Neural crest cell (in vitro differentiated cells): ENCODE measurements at places on chromosomes 5 and 9.

GRCh38 chr5:136012041-136012804, 16.6 kb upstream of the TGFBI start:
- no peak for DNase-seq

DNA sequence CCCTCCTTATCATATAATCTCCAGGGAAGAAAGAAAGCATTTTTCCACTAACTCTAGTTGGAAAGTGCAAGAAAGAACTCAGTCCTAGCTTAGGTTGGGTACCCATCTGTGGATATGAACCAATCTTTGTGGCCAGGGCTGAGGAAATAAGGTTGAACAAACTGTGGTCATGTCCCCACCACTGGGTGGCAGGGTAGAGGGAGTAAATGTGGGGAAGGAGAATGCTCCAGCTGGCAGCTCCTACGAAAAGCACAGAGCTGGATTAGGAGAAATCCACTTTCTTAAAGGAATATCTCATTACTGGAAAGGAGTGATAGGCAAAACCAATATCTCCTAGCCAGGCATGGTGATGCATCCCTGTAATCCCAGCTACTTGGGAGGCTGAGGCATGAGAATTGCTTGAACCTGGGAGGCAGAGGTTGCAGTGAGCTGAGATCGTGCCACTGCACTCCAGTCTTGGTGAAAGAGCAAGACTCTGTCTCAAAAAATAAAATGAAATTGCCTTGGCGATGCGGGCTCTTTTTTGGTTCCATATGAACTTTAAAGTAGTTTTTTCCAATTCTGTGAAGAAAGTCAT, 175.1 kb downstream of the CCDC192 start:
- DNase-seq = peak; percentile 26

GRCh38 chr5:149227168-149227826, 44.4 kb upstream of the AFAP1L1 start:
- DNase-seq = no peak

GRCh38 chr5:164358531-164359259, 853.3 kb downstream of the MAT2B start:
- DNase-seq = no peak

DNA sequence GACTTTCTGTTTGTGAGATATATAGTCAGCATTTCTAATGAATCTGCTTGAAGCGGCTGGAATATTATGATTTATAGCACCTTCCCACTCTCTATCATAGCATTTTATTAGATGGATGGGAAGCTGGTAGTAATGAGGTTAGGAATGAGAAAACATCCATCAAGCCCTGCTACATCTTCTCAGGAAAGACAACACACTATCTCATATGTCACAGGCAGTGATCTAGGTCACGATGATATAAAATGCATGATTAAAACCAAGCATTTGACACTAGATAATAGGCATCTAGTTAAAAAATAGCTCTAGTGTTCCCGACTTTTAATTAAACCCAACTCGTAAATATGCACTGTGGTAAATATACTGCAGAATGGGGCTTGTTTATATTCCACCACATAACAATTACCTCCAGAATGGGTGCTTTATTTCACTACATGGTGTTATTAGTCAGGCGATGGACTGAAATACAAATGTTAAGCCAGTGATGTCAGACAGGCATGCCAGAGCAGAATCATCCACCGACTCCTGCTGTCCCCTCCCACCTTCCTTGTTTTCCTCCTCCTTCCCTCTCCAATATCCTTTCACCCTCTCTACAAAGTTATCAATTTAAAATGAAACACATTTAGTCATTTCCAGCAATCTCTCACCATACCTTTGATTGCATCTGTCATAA, 286.8 kb downstream of the SPATA31D1 start:
- no peak for DNase-seq

GRCh38 chr5:129465776-129466344, 5.8 kb downstream of the ADAMTS19 start:
- DNase-seq = no peak

DNA sequence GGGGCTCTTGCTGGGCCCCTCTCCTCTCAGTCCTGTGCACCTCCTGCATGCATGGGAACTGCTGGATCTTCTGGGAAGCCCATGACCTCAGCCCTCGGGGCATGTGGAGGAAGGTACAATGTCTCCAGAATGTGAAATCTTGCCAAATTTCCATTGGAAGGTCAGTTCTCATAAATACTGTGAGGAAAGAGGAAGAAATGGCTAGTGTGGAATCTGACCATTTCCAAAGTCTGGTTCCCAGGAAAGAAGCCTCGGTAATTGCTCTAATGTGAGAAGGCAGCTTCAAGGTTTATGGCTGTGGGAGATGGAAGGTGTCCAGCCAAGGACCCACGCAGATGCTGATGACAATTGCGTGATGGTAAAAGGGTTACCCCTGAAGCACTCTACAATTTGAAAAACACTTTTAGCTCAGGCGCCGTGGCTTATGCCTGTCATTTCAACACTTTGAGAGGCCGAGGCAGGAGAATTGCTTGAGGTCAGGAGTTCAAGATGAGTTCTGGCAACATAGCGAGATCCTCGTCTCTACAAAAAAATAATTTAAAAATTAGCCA, 8.1 kb upstream of the IL17B start:
- DNase-seq = no peak

GRCh38 chr9:120431268-120431667, 148.7 kb downstream of the CDK5RAP2 start:
- no peak for DNase-seq

DNA sequence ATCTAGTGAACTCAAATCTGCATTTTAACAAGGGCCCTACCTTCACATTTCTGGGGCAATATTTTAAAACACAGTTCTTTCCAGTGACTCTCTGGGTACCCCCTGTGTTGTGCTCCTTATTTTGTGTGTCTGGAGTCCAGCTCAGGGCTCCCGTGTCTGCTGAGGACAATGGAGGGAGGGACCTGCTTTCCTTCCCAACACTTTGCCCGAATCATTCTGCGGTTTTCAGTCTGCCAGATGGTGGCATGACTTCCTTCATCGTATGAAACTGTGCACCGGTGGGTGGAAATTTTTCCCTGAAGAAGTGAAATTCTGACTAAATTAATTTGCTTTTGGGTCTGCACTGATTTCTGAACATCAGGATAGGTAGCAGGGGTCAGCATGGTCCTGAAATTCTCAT, 153.6 kb upstream of the CD180 start:
- DNase-seq = no peak

DNA sequence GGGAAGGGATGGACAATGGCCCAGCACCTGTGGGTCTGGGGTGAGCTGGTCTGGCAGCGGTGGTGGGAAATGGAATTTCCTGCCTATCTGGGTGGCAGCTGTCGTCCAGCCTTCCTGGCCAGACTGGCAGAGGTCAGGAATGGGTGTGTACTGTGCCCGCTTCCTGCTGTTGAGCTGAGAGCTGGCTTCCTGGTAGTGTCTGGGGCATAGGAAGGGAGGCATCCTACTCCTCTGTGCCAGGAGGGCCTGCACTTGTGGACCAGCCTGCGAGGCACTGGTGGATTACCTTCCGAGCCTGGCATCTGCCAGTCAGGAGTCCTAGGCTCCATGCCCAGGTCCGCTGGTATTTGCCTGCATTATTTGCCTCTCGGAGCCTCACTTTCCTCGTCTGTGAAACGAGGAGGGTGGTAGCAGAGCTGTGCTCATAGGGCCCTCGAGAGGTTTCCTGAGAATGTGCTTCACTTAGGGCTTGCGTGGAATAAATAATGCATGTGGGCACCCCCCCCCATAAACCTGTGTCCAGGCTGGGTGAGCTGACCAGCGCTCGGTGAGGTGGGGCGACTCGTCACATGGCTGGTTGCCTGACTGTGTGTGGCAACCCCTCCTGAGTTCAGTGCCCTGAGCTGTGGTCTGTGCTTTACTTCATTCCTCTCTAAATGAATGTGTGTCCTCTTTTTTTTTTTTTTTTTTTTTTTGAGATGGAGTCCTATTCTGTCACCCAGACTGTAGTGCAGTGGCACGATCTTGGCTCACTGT, 47.7 kb downstream of the HMCN2 start:
- no peak for DNase-seq

- no peak for DNase-seq
Observed at GRCh38 chr9:134936346-134937163, 18.8 kb upstream of the FCN1 start.

DNA sequence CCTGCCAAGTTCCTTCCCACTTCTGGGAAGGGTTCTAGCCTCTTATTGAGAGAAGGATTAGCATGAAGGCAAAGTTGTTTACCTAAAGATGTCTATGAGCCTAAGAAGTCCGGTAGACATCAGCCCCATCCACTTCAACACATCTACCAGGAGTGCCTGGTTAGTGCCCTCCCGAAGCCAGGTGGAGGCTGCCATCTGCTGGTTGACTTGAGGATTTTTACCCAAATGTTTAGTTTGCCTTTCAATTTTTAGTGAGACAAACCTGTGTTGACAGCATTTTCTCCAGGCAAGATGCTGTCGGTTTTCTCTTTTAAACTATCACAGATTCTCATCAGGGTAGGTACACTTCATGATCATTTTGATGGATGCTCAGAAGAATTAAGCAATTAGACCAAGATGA, 83.6 kb upstream of the TNFSF8 start:
- DNase-seq = peak; percentile 66

DNA sequence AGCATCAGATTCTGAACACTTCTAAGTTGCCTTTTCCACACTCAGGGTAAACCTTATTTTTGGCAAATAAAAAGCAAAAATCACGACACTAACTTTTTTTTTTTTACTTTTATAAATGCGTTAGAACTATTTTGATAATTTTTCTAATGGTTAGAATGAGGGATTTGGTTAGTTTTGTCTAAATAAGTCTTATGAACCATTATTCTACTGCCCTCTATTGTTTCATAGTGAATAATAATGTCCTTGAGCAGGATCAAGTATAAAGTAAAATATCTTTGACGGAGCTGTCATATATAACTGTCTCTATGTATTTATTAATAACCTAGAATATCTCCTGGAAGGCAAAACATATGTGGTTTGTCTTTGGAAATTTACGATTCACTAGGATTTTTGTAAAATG, 631.8 kb downstream of the GABRG2 start:
- no peak for DNase-seq
